ENCODE measurements at places on chromosomes 11 and 22.

- no peak for DNase-seq
Measured at GRCh38 chr22:23684026-23684425, 6.8 kb upstream of the RGL4 start.

DNA sequence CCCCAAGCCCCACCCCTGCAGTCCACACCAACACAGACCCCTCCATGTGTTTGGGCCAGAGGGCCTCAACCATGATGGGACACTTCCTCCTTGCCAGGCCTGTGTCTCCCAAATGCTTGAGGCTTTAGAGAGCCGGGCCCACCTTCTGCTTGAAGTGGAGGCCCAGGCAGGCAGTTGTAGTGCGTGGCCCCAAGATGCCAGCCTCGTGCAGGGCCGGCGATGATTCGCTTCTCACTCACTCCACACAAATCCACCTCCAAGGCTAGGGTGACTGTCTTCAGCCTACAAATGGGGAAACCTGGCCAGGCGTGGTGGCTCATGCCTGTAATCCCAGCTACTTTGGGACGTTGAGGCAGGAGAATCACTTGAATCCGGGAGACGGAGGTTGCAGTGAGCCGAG lies 5.7 kb downstream of the PRR5 start:
- no peak for DNase-seq

- DNase-seq = no peak
Measured at GRCh38 chr11:1472180-1473005, 14.2 kb downstream of the MOB2 start.

DNA sequence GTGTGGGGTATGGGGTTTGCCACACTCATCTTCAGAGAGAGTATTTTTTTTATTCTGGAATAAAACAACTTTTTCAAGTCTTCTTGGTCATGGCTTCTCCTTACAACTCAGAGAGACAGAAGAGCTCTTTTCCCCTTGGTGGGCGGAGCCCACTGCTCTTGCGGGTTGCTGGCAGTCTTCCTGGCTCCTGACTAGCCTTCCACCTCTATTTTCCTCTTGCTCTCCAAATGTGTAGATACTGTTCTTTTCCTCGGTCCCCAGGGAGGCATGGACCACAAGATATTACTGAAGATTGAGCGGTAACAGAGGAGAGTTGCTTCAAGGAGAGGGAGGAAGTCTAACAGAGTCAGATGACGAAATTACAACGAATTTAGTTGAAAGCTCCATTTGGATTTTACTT lies 210.6 kb downstream of the NTM start:
- no peak for DNase-seq

DNA sequence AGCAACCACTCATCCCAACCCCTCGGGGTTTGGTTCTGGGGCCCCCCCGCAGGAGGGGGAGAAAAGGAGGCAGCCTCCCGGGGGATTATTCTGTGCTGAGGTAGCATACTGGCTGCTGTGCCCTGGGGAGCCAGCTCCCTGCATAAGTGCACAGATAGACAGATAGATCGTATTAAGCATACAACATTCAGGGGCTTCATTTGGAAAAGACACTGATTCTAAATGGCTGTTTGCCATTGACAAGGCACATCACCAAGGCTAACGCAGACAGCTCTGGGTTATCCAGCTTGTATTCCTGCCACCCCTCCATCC lies 547.9 kb downstream of the BUD13 start:
- no peak for DNase-seq

DNA sequence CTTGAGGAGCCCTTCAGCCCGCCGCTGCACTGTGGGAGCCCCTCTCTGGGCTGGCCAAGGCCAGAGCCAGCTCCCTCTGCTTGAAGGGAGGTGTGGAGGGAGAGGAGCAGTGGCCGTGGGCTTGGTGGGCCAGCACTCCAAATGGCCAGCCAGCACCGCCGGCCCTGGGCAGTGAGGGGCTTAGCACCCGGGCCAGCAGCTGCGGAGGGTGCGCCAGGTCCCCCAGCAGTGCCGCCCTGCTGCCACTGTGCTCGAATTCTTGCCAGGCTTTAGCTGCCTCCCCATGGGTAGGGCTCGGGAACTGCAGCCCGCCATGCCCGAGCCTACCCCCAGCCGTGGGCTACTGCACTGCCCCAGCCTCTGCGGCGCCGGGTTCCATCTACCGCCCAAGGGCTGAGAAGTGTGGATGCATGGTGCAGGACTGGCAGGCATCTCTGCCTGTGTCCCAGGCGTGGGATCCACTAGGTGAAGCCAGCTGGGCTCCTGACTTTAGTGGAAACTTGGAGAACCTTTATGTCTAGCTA lies 82.7 kb downstream of the KCNA4 start:
- DNase-seq = no peak

DNA sequence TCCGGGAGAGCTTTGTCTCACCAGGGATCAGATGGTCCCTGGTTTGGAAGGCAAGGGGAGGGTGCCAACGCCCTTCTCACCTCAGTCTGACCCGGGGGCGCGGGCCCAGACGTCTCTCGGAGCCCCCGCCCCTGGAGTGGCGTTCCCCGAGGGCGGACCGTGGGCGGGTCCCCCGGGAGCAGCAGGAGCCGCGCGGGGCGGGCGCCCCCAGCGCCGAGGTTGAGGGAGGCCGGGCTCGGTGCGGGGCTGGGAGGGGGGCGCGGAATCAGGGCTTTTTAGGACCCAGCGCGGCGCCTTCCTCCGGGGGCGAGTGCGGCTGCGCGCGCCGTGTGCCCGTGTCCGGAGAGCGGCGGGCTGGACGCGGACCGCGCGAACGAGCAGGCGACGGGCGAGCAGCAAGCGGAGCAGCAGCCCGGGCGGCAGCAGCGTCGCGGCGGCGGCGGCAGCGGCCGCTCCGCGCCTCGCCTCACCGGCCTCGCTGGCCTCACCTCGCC lies at the start of gene KCNC1:
TSS of gene KCNC1 (plus strand) at position 364 of the 494 bp plus-strand sequence. CDS start 1,222 bp downstream, outside the sequence.
- no peak for DNase-seq

GRCh38 chr11:107882095-107882820 lies 23.7 kb upstream of the SLC35F2 start:
- no peak for DNase-seq

All from stimulated activated CD8-positive, alpha-beta memory T cell treated with anti-CD3 and anti-CD28 coated beads, Interleukin-2, amount 100 ng/mL, for 1 hour (primary cell).